ENCODE measurements at places on chromosomes 5 and 9.

GRCh38 chr5:57817924-57818323 lies 335.3 kb upstream of the ACTBL2 start:
- no peak for DNase-seq

DNA sequence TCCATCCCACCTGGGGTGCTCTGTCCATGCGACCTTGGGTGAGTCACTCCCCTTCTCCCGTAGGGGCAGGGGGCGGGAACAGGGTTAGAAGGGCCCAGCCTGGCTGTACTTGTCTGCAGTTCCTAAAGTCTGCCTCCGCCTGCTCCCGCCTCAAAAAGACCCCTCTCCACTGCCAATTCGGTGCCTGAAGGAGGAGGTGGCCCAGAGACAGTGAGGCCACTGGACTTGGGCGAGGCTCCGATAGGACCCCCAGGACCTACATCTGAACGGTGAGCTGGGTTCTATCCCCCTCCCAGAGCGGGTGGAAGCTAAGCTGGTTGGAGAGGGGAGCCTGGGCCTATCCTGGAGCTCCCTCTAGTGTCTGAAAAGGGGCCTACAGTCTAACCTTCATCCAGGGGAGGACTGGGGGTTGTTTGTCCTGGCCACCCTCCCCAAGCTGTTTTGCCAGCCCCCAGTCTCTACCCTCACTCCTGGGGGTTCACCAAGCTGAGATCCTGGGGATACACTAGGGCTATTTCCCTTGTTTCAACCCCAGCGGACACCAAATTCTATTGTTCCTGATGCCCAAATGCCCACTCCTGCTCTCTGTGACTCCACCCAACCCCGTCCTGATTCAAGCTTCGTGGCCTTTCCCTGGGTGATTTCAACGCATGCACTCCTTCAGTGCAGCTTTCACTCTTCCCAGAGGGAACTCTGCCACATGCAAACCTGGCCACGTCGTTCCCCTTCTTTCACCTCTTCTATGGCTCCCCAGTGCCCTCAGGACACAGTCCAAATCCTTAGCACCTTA lies 6.1 kb upstream of the CRB2 start:
- DNase-seq = no peak

DNA sequence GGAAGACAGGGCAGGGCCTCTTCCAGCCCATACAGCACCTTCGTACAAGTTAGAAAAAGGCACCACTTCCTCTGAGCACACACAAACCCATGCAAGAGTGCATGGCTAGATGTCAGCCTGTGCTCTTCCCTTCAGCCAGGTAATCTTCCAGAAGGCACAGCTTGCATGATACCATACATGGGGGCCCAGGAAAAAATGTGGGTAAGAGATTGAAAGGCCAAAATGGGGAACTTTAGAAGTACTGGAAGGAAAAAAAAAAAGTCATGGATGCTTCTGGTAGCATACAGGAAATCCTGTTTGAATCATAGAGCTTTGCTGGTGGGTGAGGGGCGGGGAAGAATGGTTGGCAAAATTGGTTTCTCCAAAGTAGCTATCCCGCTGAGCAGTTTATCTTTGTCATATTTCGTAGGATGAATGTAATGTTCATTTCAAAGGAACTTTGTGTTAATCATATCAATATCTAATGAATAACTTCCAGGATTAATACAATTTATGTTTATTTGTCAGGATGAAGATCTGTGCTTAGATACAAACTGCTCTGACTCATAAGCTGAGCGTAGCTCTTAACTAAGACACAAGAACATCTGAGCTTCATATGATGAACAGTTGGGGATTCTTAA lies 78.2 kb upstream of the MAP3K1 start:
- no peak for DNase-seq

DNA sequence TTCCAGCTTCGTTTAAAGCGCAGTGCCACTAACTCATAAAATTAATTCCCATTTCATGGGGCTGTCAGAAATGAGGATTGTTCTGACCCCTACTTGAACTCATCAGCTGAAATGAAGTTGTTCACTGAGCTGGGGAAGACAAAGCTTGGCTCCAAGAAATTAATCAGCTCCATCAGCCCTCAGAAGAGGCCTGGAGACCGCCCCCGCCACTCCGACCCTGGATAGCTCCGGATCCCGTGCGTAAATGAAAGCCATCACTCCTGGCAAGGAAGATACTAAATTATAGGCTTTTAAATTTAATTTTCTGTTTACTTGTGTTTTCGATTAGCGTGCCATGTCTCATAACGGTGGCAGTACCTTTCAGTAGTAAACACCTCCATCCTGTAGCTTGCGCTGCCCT lies 142.8 kb upstream of the IRX2 start:
- DNase-seq = no peak

DNA sequence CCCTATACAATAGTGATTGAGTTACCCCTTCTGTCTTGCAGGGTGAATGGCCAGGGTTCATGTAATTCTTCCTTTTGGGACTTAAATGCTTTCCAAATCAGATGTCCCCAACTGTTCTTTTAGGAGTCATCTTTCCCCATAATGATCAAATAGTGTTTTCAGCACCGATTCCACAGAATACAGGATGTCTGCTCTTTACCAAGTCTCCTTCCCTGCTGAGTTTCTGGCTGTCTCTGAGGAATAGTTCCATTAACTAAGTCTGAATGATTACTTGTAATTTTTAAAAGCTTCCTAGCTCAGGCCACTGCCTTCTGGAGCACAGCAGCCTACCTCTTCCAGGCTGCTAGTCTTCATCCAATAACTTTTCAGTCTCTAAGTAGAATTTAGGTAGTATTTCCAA lies 630.7 kb upstream of the ZNF608 start:
- no peak for DNase-seq
